ENCODE measurements at places on chromosomes 16 and 17.

DNA sequence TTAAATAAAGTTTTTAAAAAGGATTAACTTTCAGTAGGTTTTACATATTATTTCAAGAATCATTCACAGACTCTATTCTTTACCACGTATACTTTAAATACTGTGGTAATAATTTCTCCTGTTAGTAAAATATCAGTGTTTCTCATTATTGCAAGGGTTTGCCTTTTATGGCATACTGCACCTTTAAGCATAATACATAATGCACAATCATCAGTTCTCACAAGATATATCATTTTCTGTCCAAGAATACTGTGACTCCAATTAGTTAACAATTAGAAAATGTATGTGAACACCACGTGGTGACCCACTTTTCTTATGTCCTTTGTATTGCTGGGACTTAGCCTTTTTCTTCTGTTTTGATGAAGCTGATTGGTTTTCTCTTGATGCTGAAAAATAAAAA is 25.7 kb downstream of the NME2 start:
- no peaks in the 10 kb centered on the region for H3K27me3 ChIP-seq
- H3K4me3 ChIP-seq: no peak overlapping the region
- H3K4me1 ChIP-seq: no peaks in the 10 kb centered on the region

DNA sequence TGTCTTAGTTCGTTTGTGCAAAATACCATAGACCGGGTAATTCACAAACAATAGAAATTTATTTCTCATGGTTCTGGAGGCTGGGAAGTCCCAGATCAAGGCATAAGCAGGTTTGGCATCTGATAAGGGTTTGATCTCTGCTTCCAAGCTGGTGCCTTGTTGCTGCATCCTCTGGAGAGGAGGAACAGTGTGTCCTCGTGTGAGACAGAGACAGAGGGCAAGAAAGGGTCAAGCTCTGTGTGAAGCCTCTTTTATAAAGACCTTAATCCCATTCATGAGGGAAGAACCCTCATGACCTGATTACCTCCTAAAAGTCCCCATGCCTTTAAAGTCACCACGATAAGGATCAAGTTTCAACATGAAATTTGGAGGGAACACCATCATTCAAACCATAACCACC is 55.8 kb upstream of the TANC2 start:
- H3K4me3 ChIP-seq: no peak overlapping the region
- H3K36me3 ChIP-seq: no peaks in the 10 kb centered on the region
- peak; percentile 7 for DNase-seq

DNA sequence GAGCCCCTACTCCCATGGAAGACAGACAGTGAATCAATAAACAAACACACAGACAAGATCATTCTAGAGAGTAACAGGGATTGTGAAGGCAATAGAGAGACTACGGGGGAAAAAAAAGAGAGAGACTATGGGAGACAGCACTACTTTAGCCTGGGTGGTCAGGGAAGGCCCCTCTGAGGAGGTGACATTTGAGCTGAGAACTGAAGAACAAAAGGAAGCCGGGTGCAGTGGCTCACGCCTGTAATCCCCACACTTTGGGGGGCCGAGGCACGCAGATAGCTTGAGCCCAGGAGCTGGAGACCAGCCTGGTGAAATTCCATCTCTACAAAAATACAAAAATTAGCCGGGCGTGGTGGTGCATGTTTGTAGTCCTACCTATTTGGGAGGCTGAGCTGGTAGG is 29.2 kb downstream of the SALL1 start:
- no peaks in the 10 kb centered on the region for H3K27me3 ChIP-seq
- no peak overlapping the region for H3K4me3 ChIP-seq
- DNase-seq: no peak
- no peaks in the 10 kb centered on the region for H3K36me3 ChIP-seq

DNA sequence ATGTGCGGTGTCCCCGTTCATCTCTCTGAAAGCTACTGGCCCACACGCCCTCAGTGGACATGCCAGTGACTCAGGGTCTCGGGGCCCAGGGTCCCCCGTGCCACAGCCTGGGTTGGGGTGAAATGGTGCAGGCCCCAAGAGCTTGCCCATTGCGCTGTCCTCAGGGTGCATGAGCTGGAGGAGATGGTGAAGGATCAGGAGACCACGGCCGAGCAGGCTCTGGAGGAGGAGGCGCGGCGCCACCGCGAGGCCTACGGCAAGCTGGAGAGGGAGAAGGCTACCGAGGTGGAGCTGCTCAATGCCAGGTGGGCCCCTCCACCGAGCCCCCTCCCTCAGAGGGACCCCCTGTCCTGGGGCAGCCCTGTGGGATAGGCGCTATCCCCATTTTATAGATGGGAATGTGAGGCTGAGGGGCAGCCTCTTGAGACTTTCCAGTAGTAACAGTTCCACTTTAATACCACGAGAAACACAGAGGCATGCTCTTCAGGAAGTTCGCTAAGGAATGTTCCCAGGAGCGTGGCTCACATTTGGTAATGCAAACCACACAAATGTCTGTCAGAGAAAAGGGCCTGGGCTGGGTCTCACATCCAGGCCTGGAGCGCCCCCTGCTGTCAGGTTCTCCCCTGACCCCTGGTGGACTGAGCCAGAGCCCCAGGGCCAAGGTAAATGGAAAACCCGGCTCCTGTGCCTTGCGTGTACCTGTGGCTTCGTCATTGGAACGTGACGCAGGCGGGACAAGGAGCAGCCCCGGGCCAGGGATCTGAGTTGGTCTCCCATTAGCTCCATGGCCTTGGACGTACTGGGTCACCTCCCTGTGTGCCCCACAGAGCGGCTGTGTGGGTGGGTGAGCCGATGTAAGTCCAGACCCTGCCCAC is 133.7 kb downstream of the RAB11FIP4 start:
- H3K4me3 ChIP-seq: no peak overlapping the region
- peak; percentile 91 for DNase-seq
- H3K27me3 ChIP-seq: no peaks in the 10 kb centered on the region
- no peaks in the 10 kb centered on the region for H3K36me3 ChIP-seq

- H3K27ac ChIP-seq: no peak overlapping the region
- H3K36me3 ChIP-seq: no peaks in the 10 kb centered on the region
- DNase-seq: no peak
- no peaks in the 10 kb centered on the region for H3K4me1 ChIP-seq
- no peak overlapping the region for H3K4me3 ChIP-seq
These were observed 1332.3 kb downstream of the CDH11 start for GRCh38 chr16:63789603-63790002.

Measured in right atrium auricular region (tissue), 2 donors.